CD4-positive, CD25-positive, alpha-beta regulatory T cell (primary cell): ENCODE measurements at places on chromosomes 2 and 18.

DNA sequence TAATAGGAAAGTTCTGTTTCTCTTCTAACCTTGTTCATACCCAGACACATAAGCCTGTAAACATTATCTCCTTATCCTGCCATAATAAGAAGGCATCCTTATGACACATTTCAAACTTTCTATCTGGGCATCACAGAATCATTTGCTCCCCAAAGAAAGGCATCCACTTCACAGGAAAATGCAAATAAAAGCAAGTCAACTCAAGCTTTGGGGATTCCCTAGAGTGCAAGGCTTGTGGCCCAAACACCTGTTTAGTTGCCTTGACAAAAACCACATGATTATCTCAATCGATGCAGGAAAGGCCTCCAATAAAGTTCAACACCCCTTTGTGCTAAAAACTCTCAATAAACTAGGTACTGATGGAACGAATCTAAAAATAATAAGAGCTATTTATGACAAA is 195.7 kb upstream of the GALNT5 start:
- no peak for DNase-seq

DNA sequence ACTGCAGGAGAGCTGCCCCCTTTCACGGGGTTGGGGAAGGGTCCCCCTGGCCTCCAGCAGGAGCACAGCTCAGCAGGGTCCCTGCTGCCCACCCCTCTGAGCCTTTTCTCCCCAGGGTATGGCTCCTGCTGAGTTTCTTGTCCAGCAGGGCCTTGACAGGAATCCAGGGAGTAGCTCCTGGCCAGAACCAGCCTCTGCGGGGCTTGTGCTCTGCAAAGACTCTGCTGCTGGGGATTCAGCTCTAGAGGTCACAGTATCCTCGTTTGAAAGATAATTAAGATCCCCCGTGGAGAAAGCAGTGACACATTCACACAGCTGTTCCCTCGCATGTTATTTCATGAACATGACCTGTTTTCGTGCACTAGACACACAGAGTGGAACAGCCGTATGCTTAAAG is 21.2 kb downstream of the FOSL2 start:
- DNase-seq, result no peak

DNA sequence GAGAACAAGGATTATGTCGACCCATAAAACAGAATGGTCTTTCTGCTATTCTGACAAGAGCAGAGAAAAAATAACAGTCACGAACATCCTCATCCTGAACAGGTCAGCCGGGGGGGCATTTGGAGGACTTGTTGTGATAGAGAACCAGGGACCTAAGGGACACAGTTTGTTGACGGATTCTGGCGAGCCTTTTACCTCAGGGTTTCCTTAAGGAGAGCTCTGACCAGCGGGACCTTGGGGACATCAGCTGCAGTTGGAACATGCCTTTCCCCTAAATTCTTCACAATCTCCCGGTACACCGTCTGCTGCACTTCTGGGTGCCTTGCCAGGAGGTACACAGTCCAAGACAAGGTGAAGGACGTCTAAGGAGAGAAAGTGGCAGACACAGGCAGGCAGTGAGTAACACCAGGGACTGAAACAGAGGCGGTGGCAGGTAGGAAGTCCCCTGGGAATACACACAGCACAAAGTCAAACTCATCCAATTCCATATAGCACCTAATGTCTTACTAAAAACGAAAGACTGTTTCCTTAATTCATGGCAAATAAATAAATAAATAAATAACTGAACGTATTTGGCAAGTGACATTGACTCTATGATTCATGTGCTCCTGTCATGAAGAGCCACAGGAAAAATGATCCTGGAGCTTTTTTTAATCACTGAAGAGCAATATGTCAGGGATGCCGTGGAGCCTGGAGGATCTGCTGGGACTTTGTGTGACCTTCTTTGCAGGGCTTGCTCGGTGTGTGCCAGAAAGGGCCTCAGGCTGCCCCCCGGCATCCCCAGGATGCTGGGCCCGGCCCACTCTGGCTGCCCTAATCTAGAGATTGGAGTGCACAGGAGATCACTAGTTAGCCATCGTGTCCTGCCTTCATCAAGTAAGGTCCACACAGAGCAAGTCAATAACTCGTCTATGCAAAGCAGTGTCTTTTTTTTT is 24.7 kb downstream of the CYP27C1 start:
- no peak for DNase-seq

DNA sequence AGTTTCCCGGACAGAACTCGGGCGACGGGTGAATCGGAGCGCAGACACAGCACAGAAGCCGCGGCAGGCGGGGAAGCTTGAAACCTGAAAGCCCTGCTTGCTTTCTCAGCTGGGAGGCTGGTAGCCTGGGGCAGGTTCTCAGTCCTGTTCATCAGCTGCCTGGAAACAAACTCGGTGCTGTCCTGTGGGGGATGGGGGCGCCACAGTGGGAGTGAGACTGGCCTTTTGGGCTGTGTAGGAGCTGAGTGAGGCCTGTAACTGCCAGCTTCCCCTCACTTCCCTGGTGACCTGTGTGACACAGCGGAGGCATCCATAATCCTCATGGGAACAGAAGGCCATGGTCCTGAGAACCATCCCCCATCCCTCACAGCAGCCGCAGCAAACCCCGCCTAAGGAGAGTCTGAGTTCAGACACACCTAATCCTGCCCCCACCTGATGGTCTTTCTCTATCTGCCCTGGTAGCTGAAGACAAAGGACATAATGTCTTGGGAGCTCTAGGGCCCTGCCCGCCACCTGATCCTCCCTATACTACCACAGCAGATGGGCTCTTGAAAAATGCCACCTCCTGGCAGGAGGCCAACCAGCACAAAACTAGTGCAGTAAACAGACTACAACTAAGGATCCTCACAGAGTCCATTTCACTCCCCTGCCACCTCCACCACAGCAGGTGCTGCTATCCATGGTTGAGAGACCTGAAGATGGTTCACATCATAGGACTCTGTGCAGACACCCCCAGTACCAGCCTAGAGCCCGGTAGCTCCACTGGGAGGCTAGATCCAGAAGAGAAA is 52.7 kb upstream of the LDLRAD4 start:
- DNase-seq, result no peak

DNA sequence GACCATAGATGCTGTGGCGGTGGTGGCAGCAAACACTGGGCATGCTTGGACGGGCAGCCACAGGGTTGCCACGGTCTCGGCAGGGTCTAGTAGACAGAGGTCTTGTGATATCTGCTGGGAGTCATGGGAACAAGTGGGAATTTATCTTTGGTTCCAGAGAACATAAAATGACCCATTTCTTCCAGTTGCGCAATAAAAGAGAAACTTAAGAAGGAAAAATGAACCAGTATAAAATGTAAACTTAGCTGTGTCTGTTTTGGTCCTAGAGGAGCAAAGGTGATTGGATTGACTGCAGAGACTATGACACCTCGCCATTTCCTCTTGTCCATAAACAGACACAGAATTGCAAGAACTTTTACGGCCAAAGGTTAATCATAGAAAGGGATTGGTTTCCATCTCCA is 132.6 kb upstream of the RBBP8 start:
- no peak for DNase-seq
